ENCODE measurements at places on chromosomes 5 and 9.

- no peak for DNase-seq
Measured at GRCh38 chr5:178193251-178193809, 6.2 kb upstream of the GMCL2 start.

DNA sequence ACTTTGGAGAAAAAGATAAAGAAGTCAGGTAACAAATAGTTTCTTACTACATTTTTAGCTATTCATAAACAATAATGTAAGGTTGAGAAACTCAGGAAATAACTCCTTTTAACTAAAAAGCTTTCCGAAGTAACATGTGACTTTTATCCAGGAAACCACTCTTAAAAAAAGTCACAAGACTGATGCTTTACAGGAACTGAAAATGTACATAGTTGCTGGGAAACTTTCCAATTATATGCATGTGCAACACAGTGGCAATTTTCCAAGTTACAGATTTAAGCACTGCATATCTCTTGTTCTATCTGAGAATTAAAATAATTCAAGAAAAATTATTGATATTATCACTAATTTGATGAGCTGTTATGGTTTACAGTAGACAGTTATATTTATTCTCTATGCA, 105.2 kb downstream of the CDH10 start:
- peak; percentile 37 for DNase-seq

GRCh38 chr5:140480310-140481014, 67.0 kb upstream of the EIF4EBP3 start:
- no peak for DNase-seq

GRCh38 chr9:129759319-129759718, 6.5 kb upstream of the PTGES start:
- no peak for DNase-seq

- no peak for DNase-seq
Measured at GRCh38 chr5:1897816-1898450, 15.2 kb upstream of the IRX4 start.

DNA sequence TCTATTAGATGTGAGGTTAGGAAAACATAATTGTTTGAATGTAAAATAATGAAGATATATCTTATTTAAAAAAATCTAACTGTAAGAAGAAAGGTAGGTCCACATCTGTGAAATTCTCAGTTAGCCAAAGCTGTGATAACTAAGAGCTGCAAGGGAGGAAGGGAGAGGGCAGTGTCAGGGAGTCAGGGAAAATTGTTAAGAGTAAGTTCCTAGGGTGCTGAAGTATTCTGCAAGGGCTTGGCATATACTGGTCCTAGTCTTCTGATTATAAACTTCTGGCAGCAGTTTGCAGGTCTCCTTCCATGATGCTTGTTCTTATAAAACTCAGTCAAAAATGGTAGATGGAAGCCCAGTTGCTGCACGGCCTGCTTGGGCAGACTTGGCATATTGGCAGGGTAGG, 233.2 kb downstream of the NMUR2 start:
- no peak for DNase-seq

GRCh38 chr5:82466986-82467561, 188.9 kb upstream of the RPS23 start:
- no peak for DNase-seq

DNA sequence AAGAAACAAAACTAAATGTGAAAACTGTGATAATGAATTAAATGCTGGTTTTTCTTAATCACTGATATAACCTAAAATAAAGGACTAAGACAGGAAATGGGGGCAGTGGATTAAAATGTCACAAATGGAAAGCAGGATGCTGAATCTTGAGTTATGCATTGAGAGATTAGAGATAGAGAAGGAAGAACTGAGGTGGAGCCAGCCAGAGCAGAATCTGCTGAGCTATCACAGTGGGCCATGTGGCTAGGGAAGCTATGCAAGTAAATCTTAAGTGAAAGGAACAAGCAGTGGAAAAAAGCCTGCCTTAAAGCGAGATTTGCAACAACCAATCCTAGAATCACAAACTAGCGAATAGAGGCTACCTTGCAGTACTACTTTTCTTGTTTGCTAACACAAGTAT, 188.5 kb upstream of the RASA1 start:
- no peak for DNase-seq

- DNase-seq, result no peak
Measured at GRCh38 chr5:8288334-8288733, 419.4 kb downstream of the MTRR start.

- DNase-seq, result no peak
Measured at GRCh38 chr5:43115968-43116367, 4.7 kb upstream of the ZNF131 start.

DNA sequence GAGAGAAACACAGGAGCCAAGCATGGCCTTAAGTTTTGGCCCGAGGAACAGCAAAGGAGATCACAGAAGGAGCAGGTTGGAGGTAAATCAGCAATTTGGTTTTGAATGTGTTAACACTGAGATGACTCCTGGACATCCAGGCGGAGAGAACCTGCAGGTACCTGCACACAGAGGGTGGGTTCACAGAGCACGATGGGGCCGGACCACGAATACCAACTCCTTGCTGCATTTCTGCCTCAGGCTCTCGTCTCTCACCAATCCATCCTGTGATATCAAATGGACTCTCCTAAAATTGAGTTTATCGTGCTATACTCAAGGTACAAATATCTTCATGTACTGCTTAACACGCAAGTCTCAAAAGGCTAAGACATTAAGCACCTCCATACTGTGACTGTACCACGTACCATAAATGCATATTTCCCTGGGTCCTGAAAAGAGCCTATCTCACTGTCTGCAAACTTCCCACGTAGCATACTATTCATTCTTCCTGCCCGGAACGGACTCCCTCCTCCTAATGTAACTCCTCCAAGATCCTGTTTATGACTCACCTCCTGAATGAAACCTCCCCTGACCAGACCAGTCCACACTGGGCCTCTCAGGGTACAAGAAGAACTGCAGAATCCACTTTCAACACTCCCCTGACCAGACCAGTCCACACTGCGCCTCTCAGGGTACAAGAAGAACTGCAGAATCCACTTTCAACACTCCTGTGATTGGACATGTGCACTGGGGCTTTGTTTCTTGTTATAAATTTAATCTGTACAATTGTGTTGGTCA, 380.8 kb upstream of the RFX3 start:
- DNase-seq, result no peak

GRCh38 chr9:131500377-131500776, 2.3 kb upstream of the POMT1 start:
- no peak for DNase-seq

- DNase-seq, result no peak
Measured at GRCh38 chr9:134320868-134321471, 5.3 kb upstream of the RXRA start.

GRCh38 chr5:74499256-74500050, 141.1 kb downstream of the ENC1 start:
- no peak for DNase-seq

- no peak for DNase-seq
Measured at GRCh38 chr5:177496070-177496726, 1.2 kb downstream of the PDLIM7 start.

DNA sequence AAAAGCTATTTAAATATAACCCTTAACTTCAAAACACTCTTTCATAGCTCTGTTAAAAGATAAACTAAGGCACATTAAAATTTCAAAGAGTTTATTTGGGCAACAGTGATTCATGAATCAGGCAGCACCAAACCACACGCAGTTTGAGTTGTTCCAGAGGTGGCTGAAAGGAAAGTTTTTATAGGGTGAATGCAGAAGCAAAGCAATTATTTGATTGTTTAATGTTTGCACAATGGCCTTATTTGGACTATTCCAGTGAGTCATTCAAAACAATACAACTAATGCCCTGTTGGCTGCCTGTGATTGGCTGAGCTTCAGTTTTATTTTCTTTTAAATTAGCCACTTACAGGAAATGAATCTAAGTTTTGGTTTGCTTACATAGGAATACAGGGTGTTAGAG, 125.3 kb downstream of the CEP120 start:
- no peak for DNase-seq

DNA sequence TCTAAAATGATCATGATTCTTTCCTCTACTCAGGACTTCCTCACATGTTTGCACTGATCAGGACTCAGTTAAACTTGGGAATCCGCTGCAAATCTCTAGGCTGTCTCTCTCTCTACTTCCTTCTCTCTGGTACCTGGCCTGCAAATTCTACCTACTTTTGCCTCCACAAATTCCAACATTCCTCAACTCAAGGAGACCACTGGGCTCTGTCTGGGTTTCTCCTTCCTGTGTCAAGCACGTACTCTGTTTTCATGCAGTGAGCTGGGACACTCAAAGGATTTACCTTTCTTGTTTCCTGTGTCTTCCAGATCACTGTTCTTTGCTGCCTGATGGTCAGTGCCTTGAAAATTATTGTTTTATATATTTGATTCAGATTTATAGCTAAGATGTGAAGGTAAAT, 45.9 kb upstream of the ANKRD31 start:
- no peak for DNase-seq

GRCh38 chr9:106796771-106797170, 66.2 kb upstream of the ZNF462 start:
- DNase-seq, result no peak
